ENCODE measurements at places on chromosomes 12 and 14.

DNA sequence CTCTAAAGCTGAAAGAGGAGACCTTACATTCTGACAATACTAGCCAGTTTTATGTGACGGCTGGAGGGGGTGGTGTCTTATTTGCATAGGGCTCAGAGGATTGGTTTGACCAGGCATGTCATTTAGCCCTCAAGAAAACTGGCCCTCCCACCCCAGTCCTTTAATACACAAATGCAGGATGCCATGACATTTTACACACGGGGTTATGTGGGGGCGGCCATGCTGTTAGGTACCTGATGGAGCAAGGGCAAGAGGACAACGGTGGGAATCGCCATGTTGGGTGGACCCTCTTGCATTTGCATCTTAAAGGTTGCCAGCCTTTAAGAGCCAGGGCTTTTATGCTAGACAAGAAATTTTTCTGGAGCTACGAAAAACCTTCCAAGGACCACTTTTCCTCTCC lies 23.3 kb downstream of the MDM2 start:
- peak; percentile 22 for DNase-seq

- peak; percentile 83 for DNase-seq
Measured at GRCh38 chr12:14169281-14169680, 187.9 kb upstream of the GRIN2B start.

DNA sequence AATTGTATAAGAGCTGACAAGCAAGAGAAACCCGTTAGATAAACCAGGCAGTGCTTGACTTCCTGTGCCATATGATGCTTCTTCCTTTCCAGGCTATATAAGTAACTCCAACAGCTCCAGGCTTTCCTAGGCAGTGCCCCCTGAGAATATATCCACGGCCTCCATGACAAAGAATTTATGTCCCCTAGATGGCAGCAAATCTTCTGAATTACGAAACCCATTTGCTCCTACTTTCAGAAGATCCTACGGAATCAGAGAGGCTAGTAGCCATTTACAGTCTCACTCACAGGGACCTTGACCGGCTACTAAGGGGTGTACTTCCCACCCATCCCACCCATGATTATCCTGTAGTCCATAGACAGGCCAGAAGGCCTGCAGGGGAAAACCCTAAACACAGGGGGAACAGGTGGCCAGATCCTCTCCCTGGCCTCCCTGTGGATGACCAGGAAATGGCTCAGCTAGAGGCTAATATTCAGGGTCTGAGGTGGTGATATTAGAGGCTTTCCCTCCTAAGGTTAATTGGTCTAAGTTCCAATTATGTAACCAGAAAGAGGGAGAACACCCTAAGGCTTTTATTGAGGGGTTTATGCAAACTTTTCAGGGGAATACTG lies 77.2 kb upstream of the DCD start:
- DNase-seq = peak; percentile 64

- DNase-seq = no peak
Measured at GRCh38 chr12:90028635-90029051, 320.0 kb upstream of the ATP2B1 start.

GRCh38 chr12:112577473-112578329 lies 159.0 kb downstream of the PTPN11 start:
- DNase-seq = no peak

- DNase-seq = no peak
Measured at GRCh38 chr12:109256011-109256410, 53.1 kb downstream of the FOXN4 start.

- DNase-seq = peak; percentile 30
Measured at GRCh38 chr12:106581543-106582248, 1.1 kb upstream of the RFX4 start.

- DNase-seq = no peak
Measured at GRCh38 chr14:72774894-72775620, 118.8 kb downstream of the DPF3 start.

DNA sequence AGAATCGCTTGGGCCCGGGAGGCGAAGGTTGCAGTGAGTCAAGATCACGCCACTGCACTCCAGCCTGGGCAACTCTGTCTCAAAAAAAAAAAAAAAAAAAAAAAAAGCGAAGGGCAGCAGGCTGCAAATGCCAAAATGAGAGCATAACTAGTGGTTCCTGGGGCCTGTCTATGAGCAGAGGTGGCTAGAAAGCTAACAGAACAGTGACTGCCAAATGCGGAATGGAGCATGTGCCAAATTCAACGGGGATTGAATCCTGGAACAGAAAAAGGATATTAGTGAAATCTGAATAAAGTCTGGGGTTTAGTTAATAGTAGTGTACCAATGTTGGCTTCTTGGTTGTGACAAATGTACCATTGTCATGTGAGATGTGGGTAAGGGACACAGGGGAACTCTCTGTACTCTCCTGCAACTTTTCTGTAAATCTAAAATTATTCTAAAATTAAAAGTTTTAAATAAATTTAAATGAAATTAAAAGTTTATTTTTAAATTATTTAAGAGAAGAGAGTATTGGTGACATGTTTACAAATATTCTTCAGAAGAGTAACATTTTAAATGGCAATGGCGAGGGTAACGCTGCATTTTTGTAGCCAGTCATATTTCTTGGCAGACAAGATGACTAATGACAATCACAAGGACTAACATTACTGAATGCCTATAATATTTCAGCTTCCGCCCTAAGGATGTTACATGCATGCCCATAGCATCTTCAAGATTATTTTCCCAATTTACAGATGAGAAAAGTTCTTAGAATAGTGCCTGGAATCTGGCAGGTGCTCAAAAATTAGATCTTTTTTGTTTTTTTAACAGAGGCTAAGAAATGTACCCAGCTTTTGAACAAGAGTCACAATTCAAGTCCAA lies 28.9 kb upstream of the NUDT4 start:
- DNase-seq = no peak

- no peak for DNase-seq
Measured at GRCh38 chr12:104340177-104340576, 36.6 kb downstream of the EID3 start.

GRCh38 chr12:95594136-95594535 lies 42.9 kb upstream of the USP44 start:
- no peak for DNase-seq

DNA sequence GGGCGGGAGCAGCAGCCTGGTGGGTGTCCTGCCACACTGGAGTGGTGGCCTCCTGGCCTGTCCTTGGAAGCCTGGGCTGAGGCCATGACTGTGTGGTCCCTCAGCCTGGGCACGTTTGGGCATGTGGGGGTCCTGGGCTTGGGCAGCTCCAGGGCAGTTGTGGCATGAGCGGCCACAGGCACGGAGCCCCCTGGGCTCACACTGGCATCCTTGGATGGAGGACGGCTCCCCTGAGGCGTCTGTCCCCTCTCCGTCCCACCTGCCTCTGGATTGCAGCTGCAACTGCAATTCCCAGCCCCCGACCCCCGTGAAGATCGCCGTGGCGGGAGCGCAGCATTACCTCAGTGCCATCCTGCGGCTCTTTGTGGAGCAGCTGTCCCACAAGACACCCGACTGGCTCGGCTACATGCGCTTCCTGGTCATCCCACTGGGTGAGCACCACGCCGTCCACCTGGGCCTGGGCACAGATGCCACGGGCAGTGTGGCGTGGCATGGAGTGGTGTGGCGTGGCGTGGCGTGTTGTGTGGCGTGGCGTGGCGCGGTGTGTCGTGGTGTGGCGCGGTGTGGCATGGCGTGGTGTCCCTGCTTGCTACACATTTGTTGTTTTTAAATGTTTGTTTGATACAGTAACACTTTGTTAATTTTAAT lies 15.1 kb upstream of the TEX22 start:
- DNase-seq = no peak

GRCh38 chr14:57049848-57050247 lies 218.9 kb downstream of the EXOC5 start:
- DNase-seq = no peak

GRCh38 chr12:107558816-107559382 lies 126.7 kb upstream of the PWP1 start:
- DNase-seq = peak; percentile 28

GRCh38 chr12:124764451-124764850 lies 99.2 kb downstream of the SCARB1 start:
- peak; percentile 84 for DNase-seq

DNA sequence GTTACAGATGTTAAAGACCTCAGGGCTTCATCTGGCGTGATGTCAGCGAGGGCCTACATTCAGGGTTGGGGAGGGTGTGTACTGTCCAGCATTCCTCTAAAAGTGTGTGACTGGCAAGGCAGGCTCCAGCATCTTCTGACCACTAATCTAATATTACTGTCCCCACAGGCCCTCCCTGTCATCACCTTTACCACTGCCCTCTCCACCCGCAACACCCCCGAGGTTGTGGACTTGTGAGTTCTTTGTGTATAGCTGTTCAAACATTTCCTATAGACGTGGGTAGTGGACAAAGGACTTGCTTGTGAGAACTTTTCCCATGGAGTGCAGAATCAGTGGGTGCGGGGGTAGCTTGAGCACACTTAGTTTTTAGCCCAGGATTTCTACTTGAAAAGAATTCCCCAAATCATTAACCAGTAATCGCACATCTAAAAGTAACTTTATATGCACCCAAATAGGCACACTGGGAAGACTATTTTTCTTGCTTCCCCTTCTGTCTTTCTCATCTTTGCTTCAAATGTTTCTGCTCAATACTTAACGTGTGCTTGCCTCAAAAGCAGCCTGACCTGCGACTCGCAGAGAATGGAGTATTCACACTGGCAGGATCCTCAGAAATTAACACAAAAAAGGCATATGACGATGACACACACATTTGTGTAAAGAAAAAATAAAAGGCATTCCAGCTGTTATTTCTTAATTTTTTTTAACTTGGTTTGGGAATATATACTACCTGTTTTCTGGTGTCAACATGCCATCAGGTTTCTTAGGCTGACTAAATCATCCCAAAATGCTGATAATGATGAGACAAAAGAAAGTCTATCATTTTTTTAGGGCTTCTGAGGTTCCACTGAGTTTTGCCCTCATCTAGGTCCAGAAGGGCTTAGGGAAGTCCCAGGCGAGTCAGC lies 158.4 kb upstream of the HIF1A start:
- DNase-seq = no peak

- no peak for DNase-seq
Measured at GRCh38 chr12:124174451-124175348, 120.2 kb upstream of the RFLNA start.

- DNase-seq = peak; percentile 97
Measured at GRCh38 chr12:75837700-75838099, 193.9 kb downstream of the PHLDA1 start.

GRCh38 chr12:96398424-96399119 lies 1.7 kb downstream of the CDK17 start:
- no peak for DNase-seq

DNA sequence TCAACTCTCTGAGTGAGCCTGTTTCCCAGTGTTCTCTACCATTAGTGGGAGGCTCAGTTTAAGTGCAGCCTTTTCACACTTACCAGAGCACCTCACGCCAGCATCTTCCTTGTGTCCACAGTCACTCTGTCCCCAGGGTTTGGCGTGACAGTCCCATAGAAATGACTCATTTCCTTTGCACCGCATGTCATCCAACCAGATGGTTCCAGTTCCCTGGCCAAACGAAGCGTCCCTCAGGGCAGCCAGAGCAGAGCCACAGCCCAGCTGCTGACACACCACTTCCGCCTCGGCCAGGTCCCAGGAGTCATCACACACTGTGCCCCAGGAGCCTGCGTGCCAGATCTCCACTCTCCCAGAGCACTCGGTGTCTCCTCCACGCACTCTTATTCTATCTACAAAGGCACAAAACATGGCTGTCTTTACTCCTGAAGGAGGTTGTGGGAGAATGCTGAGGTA lies 65.4 kb downstream of the ACSM4 start:
- DNase-seq = no peak

All from NCI-H82 (cell line).